K562 (cell line): ENCODE measurements at places on chromosomes 4 and X. TPM values are rescaled to one million over a fixed set of nuclear protein-coding genes. Genes with fewer than 3 reads are reported as not detected.

Gene WNK3
- 0.02 and 0.11 TPM in 2 replicates for total RNA-seq

Gene DUX4
- total RNA-seq: not detected in 2 replicates

Gene MAGEC2
- total RNA-seq: 56.9 and 57.4 TPM in 2 replicates

Gene HTN3
- not detected in 2 replicates for total RNA-seq

Gene RNF212
- not detected in 2 replicates for total RNA-seq

- H3K27ac ChIP-seq: no peak overlapping the region
- no peak overlapping the region for H3K4me3 ChIP-seq
- H3K4me1 ChIP-seq: no peaks in the 10 kb centered on the region
- DNase-seq: no peak
Measured at GRCh38 chrX:12425496-12425895, 287.2 kb downstream of the FRMPD4 start.

DNA sequence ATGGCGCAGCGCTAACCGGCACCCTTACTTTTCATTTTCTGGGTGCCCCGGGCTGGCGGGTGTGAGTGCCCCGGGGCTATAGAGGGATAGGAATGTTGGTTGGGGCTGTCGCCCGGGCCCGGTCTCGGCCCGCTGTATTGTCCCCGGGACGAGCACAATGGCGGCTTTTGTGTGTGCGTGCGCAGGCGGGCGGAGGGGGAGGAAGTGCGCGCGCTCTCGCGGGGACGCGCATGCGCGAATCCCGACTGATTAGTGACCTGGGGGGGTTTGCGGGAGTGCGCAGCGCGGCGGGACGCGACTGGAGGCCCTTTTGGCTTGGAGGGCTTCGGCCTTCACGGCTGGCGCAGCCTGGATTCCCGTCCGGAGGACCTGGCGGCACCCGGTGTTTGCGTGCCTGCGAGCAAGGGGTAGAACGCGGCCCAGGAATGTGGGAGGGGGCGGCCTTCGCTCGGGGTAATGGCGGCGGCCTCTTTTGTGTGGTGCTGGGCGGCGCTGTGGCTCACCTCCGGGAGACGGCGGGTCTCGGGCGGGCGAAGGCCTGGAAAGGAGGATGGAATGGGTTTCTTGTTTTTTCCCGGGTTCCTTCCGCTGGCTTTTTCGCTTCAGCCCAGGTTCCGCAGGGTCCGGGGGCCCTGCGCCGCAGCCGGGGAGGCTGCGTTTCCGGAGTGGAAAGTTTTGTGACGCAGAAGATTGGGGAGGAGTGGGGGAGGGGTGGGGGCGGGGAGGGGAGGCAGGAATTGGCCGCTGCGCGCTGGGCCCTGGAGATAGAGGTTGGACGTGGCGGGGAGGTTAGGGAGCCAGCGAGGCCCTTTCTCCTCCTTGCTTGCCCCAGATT is 618 bp downstream of the DDX3X start:
- peak overlapping the region; percentile 97 for H3K4me3 ChIP-seq
- H3K27ac ChIP-seq: peak overlapping the region; percentile 98
- no peaks in the 10 kb centered on the region for H3K27me3 ChIP-seq
- H3K4me1 ChIP-seq: peaks cover 18% of the 10 kb centered on the region; the same call in 2 of the 3 replicates

- no peaks in the 10 kb centered on the region for H3K36me3 ChIP-seq
- H3K4me1 ChIP-seq: no peaks in the 10 kb centered on the region
- no peak overlapping the region for H3K27ac ChIP-seq
- H3K4me3 ChIP-seq: no peak overlapping the region
- no peak for DNase-seq
Measured at GRCh38 chr4:112416464-112416863, 99.5 kb downstream of the NEUROG2 start.

- no peak overlapping the region for H3K4me3 ChIP-seq
- H3K27me3 ChIP-seq: no peaks in the 10 kb centered on the region
- no peak overlapping the region for H3K27ac ChIP-seq
- peaks cover 17% of the 10 kb centered on the region for H3K4me1 ChIP-seq
Measured at GRCh38 chr4:48858130-48858529, 27.2 kb downstream of the OCIAD1 start.

DNA sequence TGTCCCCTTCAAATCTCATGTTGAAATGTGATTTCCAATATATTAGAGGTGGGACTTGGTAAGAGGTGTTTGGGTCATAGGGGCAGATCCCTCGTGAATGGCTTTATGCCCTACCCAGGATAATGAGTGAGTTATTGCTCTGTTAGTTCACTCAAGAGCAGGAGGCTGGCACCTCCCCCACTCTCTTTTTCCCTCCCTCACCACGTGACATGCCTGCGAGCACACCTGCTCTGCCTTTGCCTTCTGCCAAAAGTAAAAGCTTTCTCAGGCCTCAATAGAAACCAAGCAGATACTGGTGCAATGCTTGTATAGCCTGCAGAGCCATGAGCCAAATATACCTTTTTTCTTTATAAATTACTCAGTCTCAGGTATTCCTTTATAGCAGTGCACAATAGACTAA is 286.3 kb upstream of the UGT8 start:
- H3K36me3 ChIP-seq: no peaks in the 10 kb centered on the region
- no peak overlapping the region for H3K4me3 ChIP-seq
- H3K4me1 ChIP-seq: no peaks in the 10 kb centered on the region
- H3K27ac ChIP-seq: no peak overlapping the region
- H3K27me3 ChIP-seq: no peaks in the 10 kb centered on the region

GRCh38 chr4:1325681-1326635 is 21.1 kb upstream of the UVSSA start:
- H3K36me3 ChIP-seq: peaks cover 86% of the 10 kb centered on the region; the same call in 2 of the 3 replicates
- H3K27ac ChIP-seq: no peak overlapping the region
- H3K4me3 ChIP-seq: no peak overlapping the region
- no peaks in the 10 kb centered on the region for H3K27me3 ChIP-seq
- DNase-seq: no peak
- peaks cover 10% of the 10 kb centered on the region for H3K4me1 ChIP-seq

DNA sequence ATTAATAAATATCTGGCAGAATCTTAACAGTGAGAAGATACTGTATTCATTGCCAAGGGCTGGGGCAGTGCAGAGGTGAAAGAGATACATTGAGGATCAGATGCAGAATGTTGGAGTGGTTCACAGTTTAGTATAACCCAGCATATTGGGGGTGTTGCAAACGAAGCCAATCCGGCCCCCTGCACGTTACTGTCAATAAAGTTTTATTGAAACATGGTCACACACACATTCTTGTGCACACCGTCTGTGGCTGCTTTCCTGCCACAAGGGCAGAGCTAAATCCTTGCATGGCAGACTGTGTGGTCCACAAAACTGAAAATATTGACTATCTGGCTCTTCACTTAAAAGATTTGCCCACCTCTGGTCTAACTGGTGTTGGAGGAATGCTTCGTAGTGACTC is 119.7 kb downstream of the SHOX start:
- H3K4me1 ChIP-seq: no peaks in the 10 kb centered on the region
- no peak overlapping the region for H3K4me3 ChIP-seq
- no peak for DNase-seq
- H3K27ac ChIP-seq: no peak overlapping the region

GRCh38 chr4:108651014-108651791 is 804 bp downstream of the OSTC start:
- H3K4me3 ChIP-seq: peak overlapping the region; percentile 50
- DNase-seq: peak; percentile 46
- H3K4me1 ChIP-seq: peaks cover 3% of the 10 kb centered on the region; the same call in 1 of the 3 replicates
- peak overlapping the region; percentile 81 for H3K27ac ChIP-seq
- no peaks in the 10 kb centered on the region for H3K27me3 ChIP-seq

- no peak overlapping the region; the same call in 2 of the 3 replicates for H3K27ac ChIP-seq
- DNase-seq: no peak
- no peaks in the 10 kb centered on the region for H3K27me3 ChIP-seq
- no peaks in the 10 kb centered on the region for H3K4me1 ChIP-seq
- no peaks in the 10 kb centered on the region for H3K36me3 ChIP-seq
- no peak overlapping the region for H3K4me3 ChIP-seq
Measured at GRCh38 chr4:89491761-89492160, 184.2 kb upstream of the GPRIN3 start.
